ENCODE measurements at places on chromosomes 4 and X.

DNA sequence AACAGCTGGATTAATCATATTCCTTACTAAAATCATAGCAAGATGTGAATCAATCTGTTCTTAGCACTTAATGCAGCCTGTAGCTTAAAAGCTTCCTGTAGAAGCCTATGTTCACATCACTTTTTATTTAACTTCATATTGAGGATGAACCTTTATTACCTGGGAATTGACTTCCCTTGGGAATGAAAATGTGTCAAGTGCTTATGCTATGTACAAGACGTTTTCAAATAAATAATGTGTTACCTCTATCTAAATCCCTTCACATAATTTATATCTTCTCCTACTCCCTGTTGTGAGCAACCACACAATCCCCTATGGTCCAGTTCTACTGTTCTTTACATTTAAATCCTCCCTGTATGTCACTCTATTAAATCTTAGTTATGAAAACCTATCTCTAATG is 633.1 kb downstream of the FSTL5 start:
- DNase-seq: no peak

- DNase-seq: no peak
These were observed 49.5 kb downstream of the CD99L2 start for GRCh38 chrX:150848914-150849365.

DNA sequence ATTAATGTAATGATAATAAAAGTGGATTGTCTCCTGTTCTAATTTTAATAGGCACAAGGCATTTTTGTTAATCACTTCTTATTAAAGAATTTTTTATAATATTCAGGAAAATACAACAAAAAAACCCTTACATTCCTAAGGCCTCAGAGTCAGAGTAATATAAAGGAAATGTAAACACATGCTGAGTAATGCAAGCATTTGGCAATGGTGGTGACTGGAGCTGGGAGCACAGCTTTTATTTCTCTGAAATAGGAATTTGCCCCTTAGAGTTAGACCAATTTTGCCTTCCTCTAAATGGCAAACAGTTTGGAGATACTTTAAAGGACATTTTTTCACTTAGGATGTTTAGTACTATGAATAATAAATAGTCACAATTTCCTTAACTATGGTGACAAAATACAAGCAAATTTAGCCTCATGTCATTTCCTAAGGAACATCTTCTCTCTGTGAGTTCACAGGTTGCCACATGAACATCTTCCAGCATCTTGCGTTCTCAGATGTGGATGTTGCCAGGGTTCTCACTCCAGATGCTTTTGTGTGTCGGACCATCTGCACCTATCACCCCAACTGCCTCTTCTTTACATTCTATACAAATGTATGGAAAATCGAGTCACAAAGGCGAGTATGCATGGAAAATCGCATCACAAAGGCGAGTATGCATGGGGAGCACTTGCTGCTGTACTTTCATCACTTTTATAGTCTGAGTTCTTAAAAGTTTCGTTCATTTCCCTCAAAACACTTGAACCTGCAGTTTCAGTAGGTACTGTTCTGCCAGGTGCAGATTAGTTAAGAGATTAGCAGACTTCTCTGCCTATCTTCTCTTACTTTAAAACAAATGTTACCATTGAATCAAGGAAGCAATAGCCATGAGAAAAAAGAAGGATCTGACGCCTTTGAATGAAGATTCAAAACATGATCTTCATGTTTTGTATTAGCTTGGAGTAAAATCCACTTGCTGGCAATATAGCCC is 15.9 kb upstream of the F11 start:
- no peak for DNase-seq

GRCh38 chrX:151737494-151737893 is 2.9 kb downstream of the CNGA2 start:
- no peak for DNase-seq

- no peak for DNase-seq
These were observed 1162.1 kb upstream of the IGFBP7 start for GRCh38 chr4:58272311-58272710.

DNA sequence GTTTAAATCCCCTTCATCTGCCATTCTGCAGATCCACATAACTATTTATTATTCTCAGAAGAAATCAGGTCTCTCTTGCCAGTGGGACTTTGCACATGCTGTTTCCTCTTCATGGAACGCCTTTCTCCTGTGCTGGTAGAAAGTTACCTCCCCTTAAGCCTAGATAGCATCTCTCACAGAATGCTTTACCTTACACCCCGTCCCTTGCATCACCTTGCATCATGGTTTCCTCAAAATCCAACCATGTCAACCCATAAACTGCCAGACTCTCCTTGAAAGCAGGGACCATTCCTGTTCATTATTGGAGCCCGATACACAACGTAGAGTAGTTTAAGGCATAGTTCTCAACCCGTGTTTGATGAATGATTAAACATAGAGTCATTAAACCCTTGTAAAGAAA is 396.2 kb upstream of the F9 start:
- no peak for DNase-seq

GRCh38 chr4:14985161-14985560 is 17.1 kb upstream of the CPEB2 start:
- DNase-seq: no peak
